Upper lobe of left lung (tissue), 6 donors: ENCODE measurements at places on chromosomes 2 and 18. TPM values are rescaled to one million over a fixed set of nuclear protein-coding genes. Genes with fewer than 3 reads are reported as not detected.

DNA sequence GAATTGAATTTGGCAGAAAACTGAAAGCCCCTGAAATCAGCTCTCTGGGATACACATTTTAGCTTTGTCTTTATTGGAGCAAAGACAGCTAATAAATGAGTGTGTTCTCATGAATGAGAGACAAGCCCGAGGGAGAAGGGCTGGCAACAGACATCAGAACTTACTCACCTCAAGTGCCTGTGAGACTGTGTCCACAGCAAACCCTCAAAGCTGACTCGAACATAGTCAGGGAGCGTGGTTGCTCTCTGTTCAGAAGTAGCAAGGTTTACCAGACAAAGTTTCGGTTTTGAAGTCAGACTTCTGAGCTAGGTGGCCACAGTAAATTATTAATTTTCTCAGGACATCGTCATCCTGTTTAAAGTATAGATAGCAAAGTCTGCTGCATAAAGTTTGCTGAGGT is 207.9 kb downstream of the CMPK2 start:
- no peak overlapping the region for H3K27ac ChIP-seq
- H3K36me3 ChIP-seq: no peaks in the 10 kb centered on the region
- H3K27me3 ChIP-seq: no peaks in the 10 kb centered on the region
- no peak for DNase-seq
- no peak overlapping the region for H3K4me3 ChIP-seq

The FAM110C gene
- 5.9 TPM for total RNA-seq

DNA sequence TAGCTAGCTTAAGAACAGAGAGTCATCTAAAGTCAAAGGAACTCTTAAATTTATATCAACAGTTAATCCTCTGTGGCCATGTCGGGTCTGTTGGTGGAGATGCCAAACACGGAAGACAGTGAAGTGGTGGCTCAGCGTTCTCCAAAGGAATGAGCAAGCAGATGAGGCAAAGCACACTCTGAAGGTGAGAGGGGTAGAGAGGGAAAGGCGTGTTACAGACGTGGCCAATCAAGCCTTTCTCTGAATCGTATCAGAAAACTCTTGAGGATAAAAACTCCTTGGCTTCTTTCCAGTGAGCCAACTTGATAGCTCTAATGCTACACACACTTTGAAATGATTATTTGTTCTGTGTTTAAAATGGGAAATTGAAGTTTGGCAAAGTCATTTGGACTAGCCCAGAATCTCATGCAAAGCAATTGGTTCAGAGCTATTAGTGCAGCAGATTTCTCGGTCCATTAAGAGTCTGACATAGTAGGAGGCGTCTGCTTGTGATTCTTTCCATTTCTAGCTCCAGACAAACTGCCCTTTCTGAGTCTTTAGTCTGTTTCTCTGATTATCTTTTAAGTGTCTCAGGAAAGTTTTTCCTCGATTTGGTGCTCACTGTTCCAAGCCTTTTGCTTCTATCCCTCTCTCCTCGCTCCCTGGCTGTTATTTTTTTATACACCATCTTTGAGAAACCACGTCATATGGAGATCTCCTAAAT is 57.5 kb upstream of the CPO start:
- no peaks in the 10 kb centered on the region for H3K4me1 ChIP-seq
- H3K36me3 ChIP-seq: no peaks in the 10 kb centered on the region
- H3K27me3 ChIP-seq: no peaks in the 10 kb centered on the region
- no peak for DNase-seq
- no peak overlapping the region for H3K27ac ChIP-seq

DNA sequence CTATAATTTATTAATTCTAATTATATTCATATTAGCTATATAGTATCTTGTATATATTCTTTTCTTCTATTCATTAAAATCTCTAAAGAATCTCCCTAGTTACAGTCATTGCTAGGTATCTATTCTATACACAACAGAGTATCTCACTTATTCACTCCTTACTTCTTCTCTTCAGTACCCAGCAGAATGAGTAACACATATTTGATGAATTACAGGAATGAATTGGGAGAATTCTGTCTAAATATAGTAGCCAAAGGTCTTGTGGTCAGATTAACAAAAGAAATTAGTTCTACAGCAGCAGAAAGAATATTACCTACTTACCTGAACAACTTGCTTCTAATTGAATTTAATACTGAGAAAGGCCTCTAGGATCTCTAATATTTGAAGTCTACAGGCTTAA is 758.0 kb upstream of the ZEB2 start:
- DNase-seq: no peak
- H3K36me3 ChIP-seq: no peaks in the 10 kb centered on the region
- H3K4me1 ChIP-seq: no peaks in the 10 kb centered on the region
- H3K27me3 ChIP-seq: no peaks in the 10 kb centered on the region
- H3K4me3 ChIP-seq: no peak overlapping the region
- no peak overlapping the region for H3K27ac ChIP-seq

The ANKRD53 gene
- total RNA-seq: 4.9 TPM

The APCDD1 gene
- 22.8 TPM for total RNA-seq

GRCh38 chr2:45626387-45627221 is 15.5 kb upstream of the SRBD1 start:
- no peak for DNase-seq
- H3K4me1 ChIP-seq: peaks cover 8% of the 10 kb centered on the region
- no peak overlapping the region for H3K4me3 ChIP-seq
- H3K27me3 ChIP-seq: no peaks in the 10 kb centered on the region
- no peaks in the 10 kb centered on the region for H3K36me3 ChIP-seq

The OTOS gene
- not detected for total RNA-seq

The KCNE4 gene
- total RNA-seq: 0.30 TPM

The C2orf74 gene
- total RNA-seq: 16.6 TPM

DNA sequence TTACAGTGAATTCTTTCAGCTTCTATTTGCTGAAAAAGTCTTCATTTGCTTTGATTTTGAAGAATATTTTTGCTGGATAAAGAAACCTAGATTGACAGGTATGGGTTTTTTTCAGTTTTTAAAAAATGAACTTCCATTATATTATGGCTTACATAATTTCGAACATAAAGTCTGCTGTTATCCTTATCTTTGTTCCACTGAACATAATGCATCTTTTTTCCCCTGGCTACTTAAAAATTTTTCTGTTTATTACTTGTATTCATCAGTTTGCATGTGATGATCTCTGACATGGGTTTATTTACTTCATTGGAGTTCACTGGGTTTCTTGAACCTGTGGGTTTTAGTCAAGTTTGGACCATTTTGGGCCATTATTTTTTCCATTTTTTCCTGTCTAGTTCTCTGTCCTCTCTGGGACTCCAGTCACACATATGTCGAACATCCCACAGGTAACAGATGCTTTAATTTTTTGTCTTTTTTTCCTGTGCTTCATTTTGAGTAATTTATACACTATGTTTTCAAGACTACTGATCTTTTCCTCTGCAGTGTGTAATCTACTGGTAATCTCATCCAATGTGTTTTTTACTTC is 33.1 kb downstream of the SEC11C start:
- H3K27ac ChIP-seq: no peak overlapping the region
- H3K4me3 ChIP-seq: no peak overlapping the region
- H3K36me3 ChIP-seq: no peaks in the 10 kb centered on the region
- no peak for DNase-seq
- no peaks in the 10 kb centered on the region for H3K27me3 ChIP-seq
- H3K4me1 ChIP-seq: no peaks in the 10 kb centered on the region

DNA sequence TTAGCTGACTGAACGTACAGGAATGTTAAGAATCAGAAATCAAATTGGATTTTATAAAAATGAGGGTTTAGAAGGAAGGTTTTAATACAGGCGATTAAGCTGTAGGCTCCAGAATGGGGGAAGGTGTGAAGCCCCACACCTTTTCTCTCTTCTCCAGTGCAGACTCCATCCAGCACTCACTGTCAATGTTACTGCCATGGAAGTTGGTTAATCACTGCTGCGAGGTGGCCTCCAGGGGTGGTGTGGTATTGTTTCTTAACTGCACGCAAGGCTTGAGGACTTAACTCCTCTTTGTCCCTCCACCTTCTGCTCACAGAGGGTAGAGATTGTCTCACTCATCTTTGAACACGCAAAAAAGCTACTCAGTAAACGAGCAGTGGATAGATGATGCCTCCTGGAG is 26.9 kb upstream of the YWHAQ start:
- no peak overlapping the region for H3K27ac ChIP-seq
- H3K27me3 ChIP-seq: no peaks in the 10 kb centered on the region
- no peak overlapping the region for H3K4me3 ChIP-seq
- no peaks in the 10 kb centered on the region for H3K36me3 ChIP-seq

DNA sequence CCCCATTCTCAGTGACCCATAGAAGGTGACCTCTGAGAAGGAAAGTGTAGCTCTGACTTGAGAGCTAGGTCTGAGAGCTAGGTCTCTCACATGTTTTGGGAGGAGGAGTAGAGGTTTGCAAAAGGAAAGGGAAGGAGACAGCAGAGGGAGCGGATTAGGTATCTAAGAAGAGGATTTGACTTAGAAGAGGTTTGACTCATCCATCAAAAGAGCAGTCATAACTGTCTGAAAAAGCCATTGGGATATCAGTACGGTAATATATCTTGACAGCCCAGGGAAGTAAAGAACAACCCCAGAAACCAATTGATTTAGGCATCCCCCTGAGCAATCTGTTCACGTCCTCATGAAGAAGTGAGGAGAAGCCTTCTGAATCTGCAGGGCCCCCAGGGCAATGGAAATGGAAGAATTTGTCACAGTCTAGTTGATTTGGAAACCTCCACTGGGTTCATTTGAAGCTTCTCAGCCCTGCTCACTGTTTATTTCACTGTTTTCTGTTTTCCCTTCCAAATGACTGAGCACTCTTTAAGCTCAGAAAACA is 19.3 kb downstream of the OXER1 start:
- no peak overlapping the region for H3K27ac ChIP-seq
- H3K27me3 ChIP-seq: no peaks in the 10 kb centered on the region
- no peak for DNase-seq
- H3K4me3 ChIP-seq: no peak overlapping the region
- H3K4me1 ChIP-seq: peaks cover 5% of the 10 kb centered on the region

The STK36 gene
- 21.3 TPM for total RNA-seq
